ENCODE measurements at places on chromosomes 7 and 10. TPM values are rescaled to one million over a fixed set of nuclear protein-coding genes. Genes with fewer than 3 reads are reported as not detected.

The ELFN1 gene
- 10.5 TPM for total RNA-seq

The VKORC1L1 gene
- total RNA-seq: 19.2 TPM

The PNLIPRP3 gene
- total RNA-seq: not detected

The ELN gene
- 51.6 TPM for total RNA-seq

The GNAT3 gene
- total RNA-seq: not detected

The NPTX2 gene
- 2.3 TPM for total RNA-seq

The TRIM50 gene
- 0.33 TPM for total RNA-seq

The PVRIG gene
- total RNA-seq: not detected

The ANKRD30A gene
- not detected for total RNA-seq

The HMX3 gene
- total RNA-seq: not detected

The C10orf67 gene
- 0.36 TPM for total RNA-seq

The GRID1 gene
- total RNA-seq: 1.6 TPM

The STEAP1 gene
- 1.2 TPM for total RNA-seq

All from left ventricle myocardium inferior (tissue), 1 donor.